ENCODE measurements at places on chromosomes 6 and 20. TPM values are rescaled to one million over a fixed set of nuclear protein-coding genes. Genes with fewer than 3 reads are reported as not detected.

Gene DOK5
- total RNA-seq = 26.3 TPM

DNA sequence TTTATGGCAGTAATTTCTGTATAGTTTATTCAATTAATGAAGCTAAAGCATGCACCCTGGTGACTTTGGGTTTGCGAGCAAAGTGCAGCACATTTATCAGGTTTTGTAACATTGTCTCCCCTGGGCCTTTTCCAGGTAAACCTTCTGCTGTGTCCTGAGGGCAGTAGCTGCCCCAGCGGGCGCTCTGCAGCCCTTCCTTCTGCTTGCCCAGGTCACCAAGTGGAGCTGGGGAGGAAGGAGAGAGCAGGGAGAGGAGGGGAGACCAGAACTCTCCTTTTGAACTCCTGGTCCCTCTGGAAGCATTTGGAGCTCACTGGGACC is 145.6 kb downstream of the DLL1 start:
- peak; percentile 12 for DNase-seq

DNA sequence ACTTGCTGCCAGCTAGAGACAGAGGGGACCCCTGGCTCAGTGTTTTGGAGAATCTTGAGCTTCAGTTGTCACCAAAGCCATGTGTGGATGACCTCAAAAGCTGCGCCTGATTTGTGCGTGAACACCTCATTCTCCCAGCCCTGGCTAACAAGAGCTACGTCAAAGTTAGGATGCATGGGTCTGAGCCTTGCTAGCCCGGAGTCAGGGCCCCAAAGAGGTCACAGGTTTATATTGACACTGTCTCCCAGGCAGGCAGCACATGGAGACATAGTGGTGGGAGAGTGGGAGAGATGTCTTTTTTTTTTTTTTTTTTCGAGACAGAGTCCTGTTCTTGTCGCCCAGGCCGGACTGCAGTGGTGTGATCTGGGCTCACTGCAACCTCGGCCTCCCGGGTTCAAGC is 36.1 kb upstream of the DUSP22 start:
- no peak for DNase-seq

DNA sequence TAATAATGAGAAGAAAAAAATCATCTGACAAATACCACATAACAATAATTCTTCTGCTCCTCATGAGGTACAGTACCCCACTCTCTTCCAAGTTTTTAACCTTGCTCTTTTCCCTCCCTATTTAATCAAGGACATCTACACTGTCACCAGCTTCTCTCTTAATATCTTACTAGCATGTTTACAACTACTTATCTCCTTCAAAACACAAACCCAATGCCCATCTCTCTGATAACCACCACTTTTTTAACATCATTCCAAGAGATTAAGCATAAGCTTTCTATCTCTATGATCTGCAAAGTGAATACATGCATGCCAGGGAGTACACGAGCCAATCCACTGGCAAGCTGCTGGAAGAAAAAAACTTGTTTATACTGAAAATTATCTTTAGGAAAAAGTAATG is 10.3 kb downstream of the CEP85L start:
- no peak for DNase-seq

DNA sequence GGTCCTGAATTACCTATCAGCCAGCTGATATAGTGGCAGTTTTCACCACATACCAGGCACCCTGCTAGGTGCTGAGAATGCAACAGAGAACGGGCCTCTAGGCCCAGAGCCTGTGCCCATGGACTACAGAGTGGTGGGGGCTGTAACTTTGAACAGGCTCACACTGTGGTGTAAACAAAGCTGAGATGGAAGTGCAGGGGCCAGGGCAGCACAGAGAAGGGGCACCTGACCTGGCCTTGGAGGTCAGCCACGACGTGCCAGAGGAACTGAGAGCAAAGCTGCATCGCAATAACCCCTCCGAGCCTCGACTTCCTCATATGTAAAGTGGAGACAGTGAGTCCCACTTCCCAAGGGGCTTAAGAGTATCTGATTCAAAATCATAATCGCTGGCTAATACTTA is 105.8 kb downstream of the MAFB start:
- DNase-seq = no peak

GRCh38 chr20:13677241-13677640 is 38.5 kb upstream of the TASP1 start:
- DNase-seq = no peak

GRCh38 chr20:891058-891705 is 25.0 kb downstream of the ANGPT4 start:
- DNase-seq = no peak

GRCh38 chr6:133704371-133704770 is 184.5 kb upstream of the TCF21 start:
- no peak for DNase-seq

DNA sequence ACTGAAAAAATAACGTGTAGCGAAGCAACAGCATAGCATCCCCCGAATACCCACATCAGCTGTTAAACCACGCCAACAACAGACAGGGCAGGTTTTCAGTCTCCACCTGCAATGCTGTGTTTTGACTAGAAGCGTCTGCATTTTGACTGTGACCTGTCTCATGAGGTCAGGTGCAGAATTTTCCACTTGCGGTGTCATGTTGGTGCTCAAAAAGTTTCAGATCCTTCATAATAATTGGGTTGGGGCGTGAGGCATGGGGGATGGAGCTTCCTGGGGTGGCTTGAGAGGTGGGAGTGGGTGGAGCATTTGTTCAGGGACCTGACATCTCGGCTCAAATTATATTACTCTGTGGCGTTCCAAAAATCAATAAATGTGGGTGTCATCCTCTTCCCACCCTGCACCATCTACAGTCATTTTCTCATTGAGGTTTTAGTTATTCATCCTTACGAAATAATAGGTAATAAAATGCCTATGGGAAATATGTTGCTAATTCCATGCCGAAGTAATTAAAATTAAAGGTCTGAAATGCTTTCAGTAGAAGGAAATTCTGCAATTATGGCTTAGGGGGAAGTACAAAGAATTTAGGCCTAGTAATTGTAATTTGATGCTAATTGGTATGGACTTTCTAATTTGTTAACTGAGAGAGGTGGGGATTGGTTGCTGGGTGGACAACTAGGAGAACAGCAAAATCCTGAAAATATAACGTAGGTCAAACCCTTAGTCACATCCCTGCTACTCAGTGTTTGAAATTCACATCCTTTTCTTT is 81.0 kb downstream of the TIAM2 start:
- DNase-seq = no peak

Gene MTFR2
- not detected for total RNA-seq

DNA sequence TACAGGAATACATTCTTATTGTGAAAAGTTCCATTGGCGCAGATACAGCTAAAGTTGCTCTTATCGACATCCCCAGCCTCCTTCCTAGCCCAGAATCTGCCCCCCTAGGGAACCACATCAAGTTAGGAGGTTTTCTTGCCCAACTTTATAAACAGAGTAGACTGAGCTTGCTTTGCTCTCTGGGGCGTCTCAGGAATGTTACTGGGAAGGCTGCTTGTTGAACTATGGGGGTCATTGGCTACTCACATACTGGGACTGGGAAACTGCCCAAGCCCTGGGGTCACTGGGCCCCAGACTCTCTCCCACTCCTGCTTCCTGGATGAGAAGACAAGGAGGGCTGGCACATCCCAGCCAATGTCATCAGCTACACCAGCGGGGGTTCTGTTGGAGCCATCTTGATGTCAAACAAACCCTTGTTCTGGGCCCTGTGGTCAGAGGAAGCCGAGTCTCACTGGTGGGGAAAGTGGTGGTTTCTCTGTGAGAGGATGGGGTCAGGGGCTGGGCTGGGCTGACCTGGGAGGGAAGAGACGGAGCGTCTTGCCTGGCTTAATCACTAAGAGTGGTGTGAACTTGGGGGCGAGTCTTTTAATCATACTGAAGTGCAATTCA is 26.0 kb downstream of the BPIFB4 start:
- peak; percentile 51 for DNase-seq

Gene SIRPA
- 45.8 TPM for total RNA-seq

Gene CABLES2
- total RNA-seq = 10.7 TPM

- DNase-seq = no peak
Measured at GRCh38 chr6:142857233-142857761, 87.7 kb downstream of the HIVEP2 start.

- no peak for DNase-seq
Measured at GRCh38 chr6:146697921-146698320, 99.1 kb downstream of the ADGB start.
